ENCODE measurements at places on chromosomes 7 and 10. TPM values are rescaled to one million over a fixed set of nuclear protein-coding genes. Genes with fewer than 3 reads are reported as not detected.

Gene KCNIP2
- total RNA-seq, result 90.4 TPM

Gene NEBL
- total RNA-seq, result 85.2 TPM

Gene SYT15B
- 3.8 TPM for total RNA-seq

Gene GPR26
- total RNA-seq, result not detected

Gene GRM3
- not detected for total RNA-seq

Gene SRGN
- total RNA-seq, result 97.2 TPM

Gene CPN1
- not detected for total RNA-seq

Gene LMOD2
- total RNA-seq, result not detected

Gene TMEM273
- 18.4 TPM for total RNA-seq

Gene AZGP1
- total RNA-seq, result 4,981 TPM
